ENCODE measurements at places on chromosomes 4 and X.

- peak; percentile 30 for DNase-seq
Observed at GRCh38 chr4:120156120-120156718, 89.6 kb upstream of the MAD2L1 start.

DNA sequence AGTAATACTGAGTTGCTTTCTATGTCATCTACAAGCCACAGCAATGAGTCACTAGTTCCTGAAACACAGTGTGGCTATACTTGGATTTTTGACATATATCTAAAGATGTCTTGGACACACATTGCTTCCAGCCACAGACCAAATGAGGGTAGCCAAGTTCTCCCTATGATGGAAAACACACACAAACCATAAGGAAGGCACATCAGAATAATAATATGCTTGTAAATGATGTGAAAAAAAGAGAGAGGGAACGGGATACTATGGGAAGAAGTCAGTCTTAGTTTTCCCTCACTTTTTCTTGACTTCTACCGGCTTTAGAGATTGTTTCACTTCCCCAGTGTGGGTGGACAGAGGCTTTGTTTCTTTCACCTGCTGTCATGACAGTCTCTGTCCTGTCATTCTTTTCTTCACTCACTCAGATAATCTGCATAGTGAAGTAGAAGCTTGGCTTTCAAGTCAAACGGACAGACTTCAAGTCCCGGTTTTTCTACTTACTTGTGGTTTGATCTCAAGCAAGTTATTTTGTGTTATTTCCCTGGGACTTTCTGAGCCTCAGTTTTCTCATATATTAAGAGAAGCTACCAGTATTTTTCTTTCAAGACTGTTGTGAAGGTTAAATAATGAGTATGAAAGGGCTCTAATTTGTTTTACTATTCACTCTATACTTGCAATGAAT lies 34.7 kb downstream of the P2RY10 start:
- DNase-seq, result no peak

- no peak for DNase-seq
Observed at GRCh38 chr4:19683426-19683825, 568.3 kb upstream of the SLIT2 start.

DNA sequence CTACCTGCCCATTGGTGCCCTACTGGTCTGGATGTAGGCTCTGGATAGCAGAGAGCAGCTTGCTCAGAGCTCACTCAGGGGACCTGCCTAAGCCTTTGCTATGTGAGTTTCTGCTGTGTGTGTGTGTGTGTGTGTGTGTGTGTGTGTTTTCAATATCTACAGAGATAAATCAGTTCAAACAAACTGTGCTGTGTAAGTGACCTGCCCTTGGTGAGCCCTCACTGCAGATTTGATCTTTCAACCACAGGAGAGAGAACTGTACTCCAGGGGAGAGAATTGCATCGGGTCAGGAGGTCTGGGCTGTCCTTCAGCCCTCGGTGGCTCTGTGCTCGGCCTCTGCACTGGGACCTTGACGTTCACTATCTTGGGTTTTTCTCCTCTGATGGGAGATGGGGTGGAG lies 35.0 kb upstream of the CDKN2AIP start:
- no peak for DNase-seq

- no peak for DNase-seq
Observed at GRCh38 chr4:73962724-73963123, 19.1 kb downstream of the PF4 start.

DNA sequence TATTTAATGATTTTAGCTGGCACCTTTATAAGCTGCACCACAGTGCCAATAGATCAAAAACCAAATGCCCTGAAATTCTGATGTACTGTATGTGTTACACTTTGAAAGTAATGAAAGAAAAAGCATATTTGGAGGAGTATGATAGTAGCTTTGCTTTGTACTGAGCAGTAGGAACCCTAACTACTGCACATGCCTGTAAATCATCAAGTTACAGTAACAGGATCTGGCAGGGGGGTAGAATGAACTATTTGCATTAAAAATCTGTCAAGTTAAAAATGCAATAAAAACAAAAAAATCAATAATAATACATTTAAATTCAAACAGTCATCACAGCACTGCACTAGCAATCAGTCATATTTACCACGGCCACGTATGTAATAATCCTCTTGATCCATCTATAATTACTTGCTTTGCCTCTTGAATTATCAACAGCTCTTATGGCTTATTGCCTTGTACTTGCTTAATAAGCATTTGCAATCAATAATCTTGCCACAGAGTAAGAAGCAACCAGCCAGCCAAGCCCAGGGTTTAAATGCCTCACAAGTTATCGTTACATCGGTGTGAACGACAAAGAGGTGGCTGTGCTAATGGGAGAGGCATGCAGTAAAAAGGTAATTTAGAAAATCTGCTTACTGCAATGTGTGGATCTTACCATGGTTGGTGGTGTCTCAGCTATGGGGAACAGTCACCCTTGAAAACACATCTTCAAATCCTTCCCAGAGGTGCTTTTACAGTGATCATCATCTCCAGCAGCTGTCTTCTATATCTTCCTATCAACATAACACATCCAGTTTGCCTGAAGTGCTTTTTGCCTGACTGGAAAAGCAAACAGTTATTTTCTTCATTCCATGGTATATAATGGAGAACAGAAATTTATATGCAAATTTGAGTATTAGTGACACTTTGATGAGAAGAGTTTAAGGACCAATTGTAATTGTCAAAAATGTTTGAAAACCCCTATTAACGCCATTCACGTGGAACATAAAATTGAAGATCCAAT lies 1812.1 kb upstream of the ADGRL3 start:
- DNase-seq, result no peak

GRCh38 chr4:35541888-35542213 lies 702.5 kb downstream of the ARAP2 start:
- DNase-seq, result no peak

DNA sequence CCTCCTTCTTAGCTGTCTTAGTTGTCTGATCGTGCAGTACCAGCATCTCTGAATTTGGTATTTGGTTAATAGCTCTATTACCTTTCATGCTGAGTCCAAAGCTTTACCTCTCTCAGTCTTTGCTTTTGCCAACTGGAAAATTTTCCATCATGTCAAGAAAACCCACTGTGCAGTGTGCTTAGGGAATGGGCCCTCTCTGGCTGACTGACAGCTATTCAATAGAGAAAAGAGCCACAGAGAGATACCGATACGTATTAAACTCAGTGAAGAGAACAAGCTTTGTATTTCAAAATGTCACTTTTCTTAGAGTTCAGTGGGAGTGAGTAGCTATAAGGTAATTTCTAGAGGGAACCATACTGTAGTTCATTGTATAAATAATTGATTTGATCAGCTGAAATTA lies 1507.1 kb downstream of the C4orf33 start:
- DNase-seq, result no peak

DNA sequence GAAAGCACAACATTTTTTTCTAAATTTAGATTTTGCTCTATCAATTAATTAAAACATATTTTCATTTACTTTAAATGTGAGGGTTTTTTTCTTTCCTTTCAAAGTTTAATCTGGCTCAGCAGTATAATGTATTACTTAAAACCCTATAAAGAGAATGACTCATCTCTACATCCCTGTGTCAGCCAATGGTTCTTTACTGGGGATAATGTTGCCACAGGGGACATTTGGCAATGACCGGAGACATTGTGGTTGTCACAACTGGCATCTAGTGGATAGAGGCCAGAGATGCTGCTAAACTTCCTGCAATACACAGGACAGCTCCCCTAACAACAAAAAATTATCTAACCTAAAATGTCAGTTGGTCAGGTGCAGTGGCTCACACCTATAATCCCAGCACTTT lies 53.8 kb downstream of the SYNPO2 start:
- no peak for DNase-seq

DNA sequence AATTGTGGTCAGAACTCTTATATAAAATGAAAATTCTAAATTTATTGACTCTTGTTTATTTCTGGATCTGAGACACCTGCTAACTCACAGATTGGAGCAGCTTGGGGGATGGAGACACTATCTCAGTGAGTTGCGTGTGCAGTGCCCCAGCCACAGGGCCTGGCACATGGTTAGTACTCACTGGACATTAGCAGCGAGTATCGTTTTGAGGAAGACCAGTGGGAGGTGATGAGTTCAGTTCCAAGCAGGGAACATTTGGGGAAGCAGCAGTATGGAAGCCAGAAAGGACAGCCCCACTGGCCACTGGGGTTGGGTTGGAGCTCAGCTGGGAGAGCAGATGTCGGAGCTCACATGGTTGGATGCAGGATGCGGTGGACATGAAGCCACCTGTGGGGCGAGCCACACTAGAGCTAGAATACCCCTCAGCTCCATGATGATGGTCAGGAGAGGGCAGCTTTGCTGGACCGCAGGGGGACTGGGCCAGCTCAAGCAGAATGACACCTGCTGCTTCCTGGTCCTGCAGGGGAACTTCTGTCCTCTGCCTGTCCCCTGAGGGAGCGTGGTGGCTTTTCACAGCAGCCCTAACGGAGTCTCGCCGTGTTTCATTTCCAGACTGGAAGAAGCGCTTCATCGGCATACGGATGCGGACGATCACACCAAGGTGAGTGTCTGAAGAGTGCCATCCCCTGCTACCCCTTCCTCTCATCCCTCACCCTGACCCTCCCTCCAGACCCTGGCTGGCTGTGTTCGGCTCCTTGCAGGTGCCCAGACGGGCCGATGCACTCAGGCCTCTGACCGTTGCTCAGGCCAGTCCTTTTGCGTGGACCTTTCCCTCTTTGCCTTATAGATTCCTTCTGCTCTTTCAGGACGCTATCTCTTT lies 32.5 kb downstream of the HTRA3 start:
- no peak for DNase-seq

DNA sequence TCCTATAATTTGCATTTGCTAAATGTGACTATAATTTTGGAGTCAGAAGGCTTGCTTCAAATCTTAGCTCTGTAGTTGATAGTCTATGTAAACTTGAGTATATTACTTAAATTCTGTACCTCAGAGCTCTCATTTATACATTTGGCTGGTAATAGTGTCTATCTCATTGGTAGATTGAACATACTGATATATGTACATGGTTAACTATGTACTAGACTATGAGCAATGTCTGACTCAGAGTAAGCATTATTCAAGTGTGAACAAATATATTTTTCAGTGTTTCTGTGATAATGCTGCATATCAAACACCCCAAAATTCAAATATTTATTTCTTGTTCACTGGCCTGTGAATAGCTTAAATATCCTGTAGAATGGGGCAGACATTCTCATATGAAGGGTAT lies 1568.9 kb upstream of the PABPC4L start:
- DNase-seq, result no peak

DNA sequence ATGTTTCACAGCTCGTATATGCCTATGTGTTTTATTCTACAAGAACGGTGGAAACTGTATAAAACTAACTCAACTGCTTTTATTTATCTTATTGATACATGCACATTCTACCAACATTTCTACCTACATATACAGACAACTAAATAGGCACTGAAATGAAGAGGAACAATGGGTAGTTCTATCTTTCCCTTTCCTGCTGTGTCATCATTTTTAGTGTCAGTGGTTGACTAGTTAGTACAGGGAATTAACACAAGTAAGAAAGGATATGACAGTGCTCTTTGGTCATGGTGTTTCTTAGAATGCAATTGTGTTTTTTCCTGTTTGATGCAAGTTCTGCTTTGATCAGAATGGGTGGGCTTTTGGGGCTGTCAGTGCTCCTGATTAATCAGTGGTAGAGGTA lies 293.8 kb upstream of the CTSO start:
- no peak for DNase-seq

GRCh38 chrX:13414006-13414647 lies 94.3 kb upstream of the ATXN3L start:
- no peak for DNase-seq

- DNase-seq, result no peak
Observed at GRCh38 chr4:7037425-7037824, 5.7 kb upstream of the TADA2B start.

DNA sequence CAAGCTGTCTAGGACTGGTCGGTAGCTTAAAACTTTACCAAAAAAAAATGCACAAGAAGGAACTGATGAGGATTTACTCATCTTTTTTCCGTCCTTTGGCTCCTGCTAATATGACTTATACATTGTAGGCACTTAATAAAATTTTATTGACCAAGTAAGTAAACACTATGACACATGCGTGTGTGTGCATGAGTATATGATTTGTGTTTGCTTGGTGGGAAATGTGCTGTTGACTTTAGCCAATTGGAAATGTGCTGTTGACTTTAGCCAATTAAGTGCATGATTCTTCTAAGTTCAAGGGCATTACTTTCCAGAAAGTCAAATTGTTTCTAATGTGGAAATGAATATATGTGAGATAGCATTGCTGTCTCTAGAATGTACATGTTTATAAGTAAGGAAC lies 78.3 kb downstream of the FIP1L1 start:
- DNase-seq, result no peak

- no peak for DNase-seq
Observed at GRCh38 chrX:120238933-120239332, 11.7 kb upstream of the ZBTB33 start.

DNA sequence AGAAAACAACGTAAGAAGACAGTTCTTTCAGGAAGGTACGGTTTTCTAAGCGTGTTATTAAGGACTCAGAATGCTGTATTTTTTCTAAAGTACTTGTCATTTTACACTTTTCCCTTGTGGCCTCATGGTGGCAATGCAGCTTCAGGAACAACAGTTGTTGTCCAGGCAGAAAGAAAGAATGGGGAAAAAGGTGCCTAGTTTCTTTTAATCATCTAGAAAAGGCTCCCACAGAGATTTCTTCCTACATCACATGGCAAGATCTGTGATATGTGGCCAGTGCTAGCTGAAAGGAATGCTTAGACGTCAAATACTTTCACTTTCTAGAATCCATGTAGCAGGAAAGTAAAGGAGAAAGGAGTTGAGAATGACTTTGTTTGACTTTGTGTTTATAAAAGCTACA lies 49.0 kb upstream of the TRAM1L1 start:
- DNase-seq, result peak; percentile 39

DNA sequence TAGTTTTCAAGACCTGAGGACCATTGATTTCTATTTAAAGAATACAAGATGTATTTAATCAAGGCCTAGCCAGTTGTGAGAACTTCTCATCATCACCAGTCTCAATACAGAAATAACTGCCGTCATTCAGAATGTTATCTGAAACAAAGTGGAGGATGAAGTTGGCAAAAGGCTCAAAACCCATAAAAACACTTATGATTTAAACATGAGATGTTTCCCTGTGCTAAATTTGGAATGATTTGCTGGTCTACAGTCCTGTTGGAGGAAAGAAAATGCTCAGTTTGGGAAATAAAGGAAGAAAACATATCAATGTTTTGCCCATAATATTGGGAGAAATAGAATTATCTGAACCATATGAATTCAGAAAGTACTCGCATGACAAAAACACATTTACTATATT lies 192.2 kb downstream of the ADGRA3 start:
- DNase-seq, result no peak

- peak; percentile 32 for DNase-seq
Observed at GRCh38 chr4:7805533-7806337, 133.9 kb downstream of the AFAP1 start.

- no peak for DNase-seq
Observed at GRCh38 chrX:129716507-129716906, 22.3 kb upstream of the XPNPEP2 start.

- no peak for DNase-seq
Observed at GRCh38 chrX:44876086-44876485, 3.1 kb downstream of the KDM6A start.

DNA sequence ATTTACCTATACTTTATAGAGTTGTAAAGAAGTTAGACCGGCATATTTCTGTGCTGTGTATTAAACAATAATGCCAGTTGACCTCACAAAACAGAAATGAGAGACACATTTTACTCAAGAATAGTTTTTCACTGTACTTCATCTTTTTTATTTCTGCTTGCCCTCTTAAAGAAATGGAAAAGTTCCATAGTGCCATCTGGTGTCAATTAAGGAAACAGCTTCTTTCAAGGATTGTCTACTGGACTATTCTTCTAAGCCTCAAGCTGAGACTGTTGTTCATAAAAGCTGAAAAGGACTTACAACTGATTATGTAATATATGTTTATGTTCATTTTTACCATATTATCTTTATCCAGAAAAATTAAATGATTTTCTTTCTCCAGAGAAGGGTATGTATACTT lies 1523.7 kb downstream of the ARAP2 start:
- DNase-seq, result peak; percentile 64
